ENCODE measurements at places on chromosomes 6 and 20.

GRCh38 chr6:91465393-91465792 is 878.5 kb upstream of the MAP3K7 start:
- no peak for DNase-seq

DNA sequence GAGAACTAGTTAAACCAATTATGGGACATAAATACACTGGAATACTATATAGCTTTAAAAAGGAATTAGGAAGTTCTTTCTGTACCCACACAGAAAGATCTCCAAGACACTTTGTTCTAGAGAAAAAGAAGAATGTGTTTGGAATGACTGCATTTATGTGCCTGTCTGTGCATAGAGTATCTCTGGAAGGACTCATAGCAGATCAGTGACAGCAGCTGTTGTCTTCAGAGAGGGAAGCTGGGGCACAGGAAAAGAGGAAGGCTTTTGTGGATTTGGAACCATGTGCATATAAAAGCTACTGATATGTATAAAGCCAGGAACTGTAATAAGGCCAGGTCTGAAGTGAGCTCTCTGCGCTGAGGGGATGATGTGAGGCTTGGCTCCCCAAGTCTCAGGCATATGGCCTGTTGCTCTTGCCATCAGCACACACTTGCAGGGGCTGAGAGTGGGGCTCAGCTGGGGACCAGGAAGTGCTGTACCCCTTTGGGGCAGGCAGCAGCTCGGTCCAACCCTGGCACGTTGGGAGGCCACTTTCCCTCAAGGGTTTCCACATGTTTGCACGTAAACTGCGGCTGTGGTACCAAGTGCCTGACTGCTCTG is 31.8 kb upstream of the CCDC167 start:
- DNase-seq: no peak

DNA sequence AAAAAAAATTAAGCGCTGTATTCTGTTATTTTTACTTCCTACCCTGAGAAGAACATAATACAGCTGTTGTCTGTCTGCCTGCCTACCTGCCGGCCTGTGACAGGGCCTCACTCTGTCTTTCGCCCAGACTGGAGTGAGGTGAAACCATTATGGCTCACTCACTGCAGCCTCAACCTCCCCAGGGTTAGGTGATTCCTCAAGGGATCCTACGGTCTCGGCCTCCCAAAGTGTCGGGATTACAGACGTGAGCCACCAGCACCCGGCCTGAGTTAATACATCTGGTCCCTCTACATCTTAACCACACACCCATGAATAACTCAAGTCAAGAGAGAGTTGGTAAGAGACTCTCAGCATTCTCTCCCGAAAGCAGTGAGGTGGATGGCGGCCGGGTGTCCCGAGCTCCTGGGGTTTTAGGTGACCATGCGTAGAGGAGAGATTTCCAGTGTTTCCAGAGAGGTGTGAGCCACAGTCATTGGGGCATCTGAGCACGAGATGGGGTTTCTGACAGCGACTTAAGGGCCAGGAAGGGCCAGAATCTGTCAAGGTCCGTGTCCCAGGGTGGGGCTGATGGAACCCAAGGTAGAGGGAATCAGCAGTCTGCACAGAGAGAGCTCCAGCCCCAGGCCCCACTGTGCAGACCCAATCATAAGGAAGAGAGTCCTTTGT is 1954.4 kb upstream of the DEFB115 start:
- DNase-seq: no peak

DNA sequence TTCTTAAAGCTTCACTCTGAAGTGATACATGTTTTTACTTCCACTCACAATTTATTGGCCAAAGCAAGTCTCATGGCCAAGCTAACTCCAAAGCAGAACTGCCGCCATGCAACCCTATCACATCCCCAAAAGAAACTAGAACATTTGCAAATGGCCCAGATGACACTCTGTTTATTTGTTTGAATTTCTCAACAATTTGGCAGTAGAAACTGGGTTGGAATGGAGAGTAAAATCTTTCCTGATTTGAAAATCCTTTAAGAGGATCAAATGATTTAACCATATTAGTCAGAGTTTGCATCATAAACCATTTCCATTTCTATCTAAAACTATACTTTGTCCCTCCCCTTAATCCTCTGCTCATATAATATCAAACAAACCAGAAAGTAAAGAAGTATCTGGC is 39.1 kb upstream of the E2F3 start:
- no peak for DNase-seq

DNA sequence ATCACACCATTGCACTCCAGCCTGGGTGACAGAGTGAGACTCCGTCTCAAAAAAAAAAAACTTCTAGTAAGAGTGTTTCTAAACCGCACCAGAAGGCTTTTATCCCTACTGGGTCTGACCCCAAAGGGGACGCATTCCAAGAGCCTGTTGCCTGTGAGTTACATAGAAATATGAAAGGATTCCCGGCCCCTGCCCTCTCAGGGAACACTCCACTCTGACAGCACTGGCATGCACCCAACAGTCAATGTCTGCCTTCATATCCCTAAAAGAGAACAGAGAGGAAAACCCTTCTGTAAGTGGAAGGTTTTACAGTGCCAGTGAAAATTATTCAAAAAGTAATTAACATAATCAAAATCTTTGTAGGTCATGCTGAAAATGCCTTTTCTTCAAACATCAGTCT is 117.1 kb upstream of the PTPRT start:
- no peak for DNase-seq

GRCh38 chr20:22921595-22922421 is 113.3 kb upstream of the SSTR4 start:
- DNase-seq: no peak

Data from right atrium auricular region (tissue), 2 donors.